B cell (primary cell): ENCODE measurements at places on chromosomes 4 and X. TPM values are rescaled to one million over a fixed set of nuclear protein-coding genes. Genes with fewer than 3 reads are reported as not detected.

DNA sequence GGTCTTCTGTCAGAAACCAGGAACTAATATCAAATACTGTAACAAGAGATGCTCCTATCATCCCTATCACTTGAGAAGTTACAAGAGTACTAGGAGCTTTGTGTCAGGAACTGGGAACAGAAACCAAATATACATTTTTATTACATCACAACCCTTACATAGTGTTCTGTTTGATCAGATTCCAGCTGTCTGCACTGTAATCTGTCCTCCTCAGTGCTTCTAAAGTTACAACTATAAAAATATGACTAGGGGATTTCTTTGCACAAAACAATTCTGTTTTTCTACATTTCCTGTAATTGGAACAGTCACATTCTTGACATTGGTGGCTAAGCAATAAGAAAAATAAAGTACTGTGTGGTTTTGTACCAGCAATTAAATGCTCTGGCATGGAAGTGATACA is 686.0 kb downstream of the PDHA2 start:
- DNase-seq, result no peak

GRCh38 chr4:76060506-76060905 is 14.0 kb upstream of the ART3 start:
- peak; percentile 25 for DNase-seq

DNA sequence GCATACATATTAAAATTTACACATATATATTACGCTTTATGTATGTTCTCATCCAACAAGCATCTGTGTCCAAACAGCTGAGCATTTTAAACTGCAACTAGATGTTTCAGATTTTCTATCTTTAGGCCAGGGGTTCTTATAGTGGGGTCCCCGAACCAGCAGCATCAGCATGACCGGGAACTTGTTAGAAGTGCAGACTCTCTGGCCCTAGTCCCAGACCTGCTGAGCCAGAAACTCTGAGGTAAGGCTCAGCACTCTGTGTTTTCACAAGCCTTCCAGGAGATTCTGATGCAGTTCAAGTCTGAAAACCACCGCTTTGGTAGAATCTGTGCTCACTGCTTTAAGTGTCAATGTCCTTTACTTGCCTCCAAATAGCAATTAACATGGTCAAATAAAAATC is 266.2 kb upstream of the CASK start:
- DNase-seq, result no peak

- DNase-seq, result no peak
Observed at GRCh38 chr4:182554736-182555135, 311.5 kb downstream of the TENM3 start.

- DNase-seq, result no peak
Observed at GRCh38 chr4:15914291-15914690, 24.2 kb downstream of the FGFBP1 start.

DNA sequence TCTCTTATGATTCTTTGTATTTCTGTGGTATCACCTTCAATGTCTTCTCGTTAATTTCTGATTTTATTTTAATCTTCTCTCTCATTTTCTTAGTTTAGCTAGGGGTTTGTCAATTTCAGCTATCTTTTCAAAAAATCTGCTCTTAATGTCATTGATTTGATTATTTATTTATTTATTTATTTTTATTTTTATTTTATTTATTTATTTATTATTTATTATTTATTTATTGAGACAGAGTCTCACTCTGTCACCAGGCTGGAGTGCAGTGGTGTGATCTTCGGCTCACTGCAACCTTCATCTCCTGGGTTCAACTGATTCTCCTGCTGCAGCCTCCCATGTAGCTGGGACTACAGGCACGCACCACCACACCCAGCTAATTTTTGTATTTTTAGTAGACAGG is 194.1 kb downstream of the SCFD2 start:
- DNase-seq, result no peak

DNA sequence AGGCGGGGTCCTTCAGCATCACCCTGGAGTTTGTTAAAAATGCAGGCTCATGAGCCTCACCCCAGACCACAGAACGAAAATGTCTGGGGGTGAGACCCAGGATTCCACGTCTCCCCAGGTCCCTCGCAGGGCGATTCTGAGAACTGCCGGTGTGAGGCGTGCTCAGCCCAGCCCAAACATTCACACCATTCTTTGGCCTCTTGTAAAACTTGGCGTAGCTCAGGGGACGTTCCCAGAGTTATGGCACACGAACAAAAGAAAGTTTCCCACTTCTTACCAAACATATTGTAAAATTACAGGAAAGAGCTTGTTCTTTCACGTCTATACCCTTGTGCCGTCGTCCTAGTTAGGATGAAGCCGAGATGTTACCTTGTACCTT is 12.9 kb downstream of the CD99 start:
- DNase-seq, result no peak

DNA sequence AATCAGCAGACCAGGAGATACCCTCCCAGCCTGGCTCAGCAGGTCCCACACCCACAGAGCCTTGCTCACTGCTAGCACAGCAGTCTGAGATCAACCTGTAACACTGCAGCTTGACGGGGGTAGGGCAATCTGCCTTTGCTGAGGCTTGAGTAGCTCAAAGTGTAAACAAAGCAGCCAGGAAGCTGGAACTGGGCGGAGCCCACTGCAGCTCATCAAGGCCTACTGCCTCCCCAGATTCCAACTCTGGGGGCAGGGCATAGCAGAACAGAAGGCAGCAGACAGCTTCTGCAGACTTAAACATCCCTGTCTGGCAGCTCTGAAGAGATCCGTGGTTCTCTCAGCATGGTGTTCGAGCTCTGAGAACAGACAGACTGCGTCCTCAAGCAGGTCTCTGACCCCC is 15.1 kb upstream of the GABRA2 start:
- no peak for DNase-seq

DNA sequence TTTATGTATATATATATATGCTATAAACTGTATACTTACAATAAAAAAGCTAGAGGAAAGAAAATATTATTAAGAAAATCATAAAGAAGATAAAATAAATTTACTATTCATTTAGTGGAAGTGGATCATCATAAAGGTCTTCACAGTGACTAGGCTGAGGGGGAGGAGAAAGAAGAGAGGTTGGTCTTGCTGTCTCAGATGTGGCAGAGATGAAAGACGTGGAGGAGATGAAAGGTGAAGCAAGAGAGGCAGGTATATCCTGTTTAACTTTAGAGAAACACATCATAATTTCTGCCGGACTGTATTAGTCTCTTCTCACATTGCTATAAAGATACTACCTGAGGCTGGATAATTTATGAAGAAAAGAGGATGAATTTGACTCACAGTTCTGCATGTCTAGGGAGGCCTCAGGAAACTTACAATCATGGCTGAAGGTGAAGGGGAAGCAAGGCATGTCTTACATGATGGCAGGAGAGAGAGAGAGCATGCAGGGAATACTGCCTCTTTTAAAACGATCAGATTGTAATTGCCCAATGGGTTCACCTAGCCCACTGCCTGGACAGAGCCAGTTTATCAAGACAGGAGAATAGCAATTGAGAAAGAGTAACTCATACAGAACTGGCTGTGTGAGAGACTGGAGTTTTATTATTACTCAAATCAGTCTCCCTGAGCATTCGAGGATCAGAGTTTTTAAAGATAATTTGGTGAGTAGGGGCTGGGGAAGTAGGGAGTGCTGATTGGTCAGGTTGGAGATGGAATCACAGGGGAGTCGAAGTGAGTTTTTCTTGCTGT is 22.1 kb upstream of the RRAGB start:
- DNase-seq, result no peak

DNA sequence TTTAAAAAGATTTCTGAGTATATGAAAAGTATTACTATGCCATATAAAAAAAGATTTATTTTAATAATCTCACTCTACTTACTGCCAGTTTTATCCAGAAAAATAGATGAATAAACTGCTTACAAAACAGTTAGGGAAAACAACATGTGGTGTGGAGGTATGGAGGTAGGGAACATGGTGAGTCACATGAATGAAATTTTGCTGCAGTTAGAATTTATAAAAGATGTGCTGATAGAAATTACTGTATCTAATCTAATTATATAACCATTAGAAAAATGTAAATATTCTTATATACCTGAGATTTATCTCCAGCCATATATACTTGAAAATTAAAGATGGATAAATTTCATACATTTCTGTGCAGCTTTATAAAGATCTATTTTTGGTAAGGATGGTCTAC is 184.0 kb upstream of the ANK2 start:
- no peak for DNase-seq

GRCh38 chr4:46870411-46870810 is 38.6 kb downstream of the COX7B2 start:
- no peak for DNase-seq

DNA sequence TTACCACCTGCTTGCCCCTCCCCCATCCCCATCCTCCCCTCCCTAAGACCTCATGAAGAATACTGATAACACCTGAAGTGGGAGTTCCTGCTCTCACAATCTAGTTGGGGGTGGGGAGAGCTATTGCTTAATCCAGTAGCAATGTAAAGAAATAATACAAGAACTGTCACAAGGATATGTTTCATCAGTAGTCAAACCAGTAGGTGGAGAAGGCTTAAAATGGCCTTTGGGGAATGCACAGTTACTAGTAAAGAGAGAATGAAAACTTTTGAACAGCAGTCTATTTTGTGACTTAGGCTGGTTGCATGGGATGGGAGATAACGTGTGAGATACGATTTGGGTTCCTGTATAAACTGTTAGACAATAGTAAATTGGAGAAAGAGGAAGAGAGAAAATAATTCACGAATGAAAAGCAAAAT is 6.0 kb downstream of the GALNT7 start:
- DNase-seq, result no peak

DNA sequence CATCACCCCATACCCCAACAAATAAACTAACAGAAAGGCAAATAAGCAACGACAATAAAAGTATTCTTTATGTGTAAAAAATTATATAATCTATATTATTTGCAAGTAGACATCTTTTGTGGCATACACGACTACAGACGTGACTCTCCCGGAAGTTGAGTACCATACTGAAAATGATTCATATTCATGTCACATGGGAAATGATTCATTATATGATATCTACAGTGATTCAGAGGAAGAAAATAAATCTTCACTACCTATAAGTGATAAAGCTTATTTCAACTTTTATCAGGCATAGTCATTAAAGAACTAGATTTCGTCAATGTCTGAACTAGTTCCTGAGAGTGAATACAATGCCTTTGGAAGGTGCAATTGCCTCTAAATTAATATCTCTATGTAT is 4.6 kb upstream of the ANTXR2 start:
- no peak for DNase-seq

DNA sequence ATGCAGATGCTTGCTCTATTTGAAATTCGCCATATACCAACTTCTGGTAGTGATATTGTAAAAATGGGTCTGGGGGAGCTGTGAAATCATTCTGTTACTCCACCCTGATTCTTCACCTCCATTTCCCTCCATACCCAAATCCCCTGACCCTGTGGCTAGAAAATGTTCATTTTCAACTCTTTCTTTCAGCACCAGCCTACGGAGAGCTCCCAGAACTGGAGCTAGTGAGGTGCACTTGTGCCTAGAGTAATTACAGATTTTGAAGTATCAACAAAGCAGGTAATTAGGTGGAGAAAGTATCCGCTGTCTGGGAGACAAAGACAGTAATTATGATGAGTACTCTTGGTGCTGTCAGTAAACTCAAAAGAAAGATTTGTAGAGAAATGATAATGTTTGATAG is 8.1 kb downstream of the ARHGAP36 start:
- DNase-seq, result no peak

DNA sequence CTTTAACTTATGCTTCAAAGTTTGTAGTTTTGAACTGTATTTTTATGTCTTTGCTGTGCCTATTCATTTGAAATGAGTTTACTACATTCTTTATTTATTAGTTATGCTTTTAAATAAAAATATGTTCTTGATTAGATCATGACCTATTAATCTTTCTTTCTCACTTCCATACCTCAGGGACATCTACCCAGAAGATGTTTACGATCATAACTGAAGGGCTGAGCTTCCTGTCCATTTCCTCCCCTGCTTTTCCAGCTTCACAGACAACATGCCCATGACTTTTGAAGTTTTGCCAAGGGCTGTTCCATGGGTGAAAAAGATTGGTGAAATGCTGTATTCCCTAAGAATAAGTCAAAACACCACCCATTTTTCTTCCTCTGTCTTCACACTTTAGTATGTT is 99.7 kb upstream of the DDIT4L start:
- no peak for DNase-seq

DNA sequence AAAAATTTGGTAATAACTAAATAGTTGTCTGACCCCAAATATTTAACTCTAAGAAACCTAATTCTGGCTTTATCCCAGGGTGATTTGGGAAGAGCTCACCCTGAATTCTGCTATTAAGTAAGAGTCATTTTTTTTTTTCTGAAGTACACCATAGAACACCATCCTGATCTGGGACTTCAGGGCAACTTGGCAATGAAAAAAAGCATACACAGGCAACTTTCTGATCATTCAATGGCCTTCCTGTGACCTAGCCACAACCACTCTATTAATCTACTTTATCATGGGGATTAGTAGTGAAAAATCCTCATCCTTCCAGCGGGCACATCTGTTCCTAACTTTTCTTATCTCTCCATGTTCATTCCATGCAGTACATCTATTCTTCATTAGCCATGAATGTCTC is 333.2 kb upstream of the MAD2L1 start:
- no peak for DNase-seq

DNA sequence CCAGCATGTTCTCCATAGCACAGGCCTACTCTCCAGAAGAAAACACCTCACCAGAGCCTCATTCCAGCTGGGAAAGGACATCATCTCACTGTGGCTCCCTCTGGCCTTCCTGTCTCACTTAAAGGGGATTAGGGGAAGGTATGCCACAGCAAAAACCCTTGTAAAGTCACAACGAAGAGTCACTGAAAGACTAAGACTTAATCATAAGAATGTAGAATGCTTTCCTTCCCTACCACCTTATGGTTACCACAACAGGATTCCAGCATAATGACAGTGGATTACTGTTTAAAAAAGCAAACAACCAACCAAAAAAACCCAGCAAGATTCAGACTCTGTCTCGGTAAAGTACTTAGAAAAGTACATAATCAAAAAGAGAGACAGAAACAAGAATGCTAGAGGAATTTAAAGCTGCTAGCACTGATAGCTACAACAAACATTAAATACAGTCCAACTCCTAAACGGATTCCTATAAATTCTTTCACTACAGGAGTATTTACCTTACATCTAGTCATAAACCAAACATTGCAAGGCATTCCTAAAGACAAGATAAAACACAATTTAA is 75.1 kb downstream of the BANK1 start:
- DNase-seq, result no peak

Gene VCX2
- not detected in 2 replicates for total RNA-seq

Gene CFP
- total RNA-seq, result 0.59 and 2.0 TPM in 2 replicates

Gene ZCCHC13
- total RNA-seq, result not detected in 2 replicates

Gene NXF2
- not detected in 2 replicates for total RNA-seq

Gene COL4A6
- not detected in 2 replicates for total RNA-seq
